ENCODE measurements at places on chromosomes 6 and 20.

GRCh38 chr20:63135411-63135810, 80.5 kb downstream of the YTHDF1 start:
- H3K4me3 ChIP-seq, result no peak overlapping the region
- H3K27ac ChIP-seq, result no peak overlapping the region
- no peak for DNase-seq

- no peak for DNase-seq
- no peaks in the 10 kb centered on the region for H3K4me1 ChIP-seq
- no peaks in the 10 kb centered on the region for H3K36me3 ChIP-seq
- H3K27ac ChIP-seq, result no peak overlapping the region
Observed at GRCh38 chr6:162821102-162821501, 93.3 kb downstream of the PACRG start.

GRCh38 chr6:113403966-113404595, 453.1 kb upstream of the MARCKS start:
- H3K27me3 ChIP-seq, result peaks cover 11% of the 10 kb centered on the region
- H3K4me1 ChIP-seq, result peaks cover under 1% of the 10 kb centered on the region
- DNase-seq, result no peak
- no peak overlapping the region for H3K27ac ChIP-seq

- no peak for DNase-seq
- no peaks in the 10 kb centered on the region for H3K4me1 ChIP-seq
- no peak overlapping the region for H3K27ac ChIP-seq
Observed at GRCh38 chr6:157725836-157726235, 97.2 kb upstream of the SNX9 start.

GRCh38 chr20:62023935-62024334, 41.7 kb downstream of the TAF4 start:
- H3K27me3 ChIP-seq, result no peaks in the 10 kb centered on the region
- H3K4me3 ChIP-seq, result no peak overlapping the region
- no peak for DNase-seq
- H3K36me3 ChIP-seq, result peaks cover 31% of the 10 kb centered on the region
- peaks cover 54% of the 10 kb centered on the region for H3K4me1 ChIP-seq

DNA sequence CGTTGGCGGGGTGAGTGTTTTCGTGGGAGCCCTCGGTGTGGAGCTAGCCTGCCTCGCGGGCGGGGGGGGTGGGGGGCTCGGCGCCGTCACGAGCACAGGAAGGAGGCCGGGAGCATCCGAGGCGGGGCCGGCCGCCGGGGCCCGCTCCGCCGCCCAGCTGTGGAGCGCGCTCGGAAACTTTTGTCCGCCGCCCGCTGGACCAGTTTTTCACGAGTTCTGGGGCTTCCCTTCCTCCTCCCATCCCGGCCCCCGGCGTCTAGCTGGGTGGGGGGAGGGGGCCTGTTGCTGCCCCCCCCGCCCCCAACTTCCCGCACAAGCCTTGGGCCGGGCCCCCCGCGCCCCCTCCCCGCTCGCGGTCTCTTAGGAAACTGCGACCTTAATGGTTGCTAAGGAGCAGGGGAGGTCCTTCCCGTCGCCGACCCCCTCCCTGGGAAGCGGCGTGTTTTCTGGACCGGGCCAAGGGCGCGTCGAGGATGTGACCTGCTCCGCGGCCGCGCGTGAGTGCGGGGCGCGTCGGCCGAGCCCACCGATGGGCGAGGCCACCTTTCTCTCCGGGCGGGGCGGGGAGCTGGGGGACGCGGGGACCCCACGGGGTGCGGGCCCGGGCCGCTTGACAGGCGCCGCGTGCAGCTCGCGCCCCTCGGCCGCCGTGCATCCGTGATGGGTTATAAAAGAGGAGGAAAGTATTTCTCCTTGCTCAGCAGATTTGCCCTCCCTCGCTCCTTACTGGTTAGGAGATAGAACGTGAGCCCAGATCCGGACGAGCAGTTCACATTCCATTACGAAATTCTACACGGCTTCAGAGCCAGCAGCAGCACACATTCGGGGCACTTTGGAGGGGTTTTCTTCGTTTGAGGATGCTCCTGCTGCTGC, 1.4 kb downstream of the RREB1 start:
- peak overlapping the region; percentile 96 for H3K4me3 ChIP-seq
- DNase-seq, result no peak
- peaks cover 7% of the 10 kb centered on the region for H3K36me3 ChIP-seq
- H3K4me1 ChIP-seq, result peaks cover 29% of the 10 kb centered on the region
- no peaks in the 10 kb centered on the region for H3K27me3 ChIP-seq
- peak overlapping the region; percentile 92 for H3K27ac ChIP-seq

DNA sequence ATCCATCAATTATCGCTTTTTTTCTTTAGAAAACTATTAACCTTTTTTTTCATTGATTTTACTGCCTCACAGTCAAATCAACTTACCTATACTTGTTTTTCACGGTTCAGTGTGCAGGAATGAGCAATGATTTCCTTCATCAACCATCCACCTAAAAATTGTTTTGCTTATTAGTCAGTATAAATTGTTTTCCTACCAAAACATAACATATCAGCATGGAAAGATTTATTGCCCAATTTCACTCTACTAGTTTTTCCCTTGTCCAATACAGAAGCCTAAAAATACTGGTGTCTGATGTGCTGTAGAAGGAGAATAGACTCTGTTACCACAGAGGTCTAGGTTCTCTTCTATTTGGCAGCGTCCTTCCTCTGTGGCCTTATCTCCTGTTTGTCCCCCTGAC, 558.2 kb upstream of the CITED2 start:
- H3K4me1 ChIP-seq, result no peaks in the 10 kb centered on the region
- H3K4me3 ChIP-seq, result no peak overlapping the region
- no peaks in the 10 kb centered on the region for H3K27me3 ChIP-seq
- no peak overlapping the region for H3K27ac ChIP-seq
- H3K36me3 ChIP-seq, result no peaks in the 10 kb centered on the region
- no peak for DNase-seq

DNA sequence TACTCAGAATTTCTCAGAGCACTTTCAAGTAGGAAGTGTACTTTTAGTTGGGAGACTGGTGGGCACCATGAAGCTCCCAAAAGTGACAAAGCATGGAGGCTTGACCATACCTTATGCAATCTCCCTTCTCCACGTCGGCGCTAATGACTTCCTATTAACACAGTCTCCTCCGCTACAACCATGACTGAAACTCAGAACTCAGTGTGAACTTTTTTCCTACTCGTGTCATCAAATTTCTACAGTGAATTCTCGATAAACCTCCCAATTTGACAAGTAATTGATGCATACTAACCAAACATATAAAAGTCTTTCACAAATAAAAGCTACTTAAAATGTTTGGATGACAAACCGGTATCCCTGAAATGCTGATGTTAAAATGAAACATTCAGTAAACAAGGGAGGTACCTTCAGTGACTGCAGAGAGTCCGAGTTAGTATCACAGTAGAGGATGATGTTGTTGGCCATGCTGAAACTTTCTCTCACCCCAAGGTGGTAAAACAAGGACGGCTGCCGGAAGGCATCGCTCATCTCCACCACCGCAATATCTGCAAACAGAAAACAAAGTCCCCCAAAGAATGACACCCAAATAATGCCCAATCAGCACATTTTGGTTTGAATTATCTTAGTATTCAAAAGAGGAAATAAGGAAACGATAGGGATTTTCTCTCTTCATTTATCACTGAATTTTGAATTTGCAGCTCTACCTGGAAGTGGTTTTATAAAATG, 72.1 kb downstream of the MAP3K5 start:
- peaks cover 70% of the 10 kb centered on the region for H3K4me1 ChIP-seq
- no peaks in the 10 kb centered on the region for H3K27me3 ChIP-seq
- H3K27ac ChIP-seq, result peak overlapping the region; percentile 60
- peak overlapping the region; percentile 67 for H3K4me3 ChIP-seq
- no peaks in the 10 kb centered on the region for H3K36me3 ChIP-seq
- no peak for DNase-seq

- H3K27ac ChIP-seq, result no peak overlapping the region
- peaks cover 8% of the 10 kb centered on the region for H3K4me1 ChIP-seq
- H3K27me3 ChIP-seq, result peaks cover 51% of the 10 kb centered on the region
- peaks cover 3% of the 10 kb centered on the region for H3K36me3 ChIP-seq
- H3K4me3 ChIP-seq, result no peak overlapping the region
- no peak for DNase-seq
Observed at GRCh38 chr6:19841181-19841580, 4.0 kb downstream of the ID4 start.

- peaks cover 5% of the 10 kb centered on the region for H3K27me3 ChIP-seq
- no peaks in the 10 kb centered on the region for H3K36me3 ChIP-seq
- H3K27ac ChIP-seq, result no peak overlapping the region
- no peak overlapping the region for H3K4me3 ChIP-seq
- no peaks in the 10 kb centered on the region for H3K4me1 ChIP-seq
Observed at GRCh38 chr20:19274412-19275015, 62.1 kb downstream of the SLC24A3 start.

DNA sequence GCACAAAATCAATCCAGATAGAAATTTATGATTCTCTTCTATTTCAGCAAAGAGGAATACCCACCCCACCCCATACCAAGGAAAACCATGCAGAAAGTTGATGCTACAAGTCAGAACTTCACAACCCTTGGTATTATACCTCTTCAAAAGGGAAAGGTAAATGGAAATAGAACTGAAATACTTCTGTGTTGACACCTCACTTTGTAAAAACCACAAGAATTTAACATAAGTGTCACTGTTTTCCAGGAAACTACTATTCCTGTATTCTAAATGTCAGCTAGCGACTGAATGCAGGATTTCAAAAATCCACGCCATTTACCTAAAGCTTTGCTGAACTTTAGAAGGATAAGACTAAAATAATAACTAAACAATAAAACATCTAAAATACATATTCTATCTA, 3.6 kb downstream of the CPNE1 start:
- DNase-seq, result no peak
- peak overlapping the region; percentile 65 for H3K27ac ChIP-seq
- peak overlapping the region; percentile 94 for H3K4me3 ChIP-seq
- H3K36me3 ChIP-seq, result peaks cover 38% of the 10 kb centered on the region
- H3K27me3 ChIP-seq, result no peaks in the 10 kb centered on the region

DNA sequence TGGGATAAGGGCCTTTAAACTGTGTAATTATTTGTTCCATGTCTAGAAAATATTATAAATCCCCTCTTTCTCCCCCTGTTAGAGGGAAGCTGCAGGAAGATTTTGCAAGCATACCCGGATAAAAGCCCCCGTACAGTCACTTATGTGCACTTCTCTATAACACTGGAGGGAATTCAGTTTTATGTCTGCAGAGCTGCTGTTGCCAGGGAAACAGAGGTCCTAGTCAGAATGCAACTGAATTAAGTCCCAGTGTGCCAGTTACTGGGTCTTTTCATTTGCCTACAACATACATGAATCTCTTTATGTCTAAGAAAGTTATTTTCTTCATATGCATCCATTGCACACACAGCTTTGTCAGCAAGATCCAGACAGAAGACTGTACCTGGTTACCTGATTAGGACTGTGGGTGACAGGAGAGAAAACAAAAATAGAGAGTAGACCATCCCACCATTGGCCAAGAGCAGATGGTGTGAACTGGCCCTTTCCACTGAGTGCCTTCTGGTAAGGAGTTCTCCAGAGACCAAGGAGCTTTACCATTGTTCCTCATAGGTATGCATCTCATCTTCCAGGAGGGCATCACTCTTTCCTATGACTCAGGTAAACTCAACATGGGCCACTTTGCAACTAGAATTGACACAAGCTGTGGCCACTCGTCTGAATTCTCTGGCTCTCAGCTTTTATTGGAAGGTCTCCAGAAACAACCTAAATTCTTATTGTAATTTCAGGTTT, 180.8 kb upstream of the PHACTR1 start:
- no peak overlapping the region for H3K4me3 ChIP-seq
- no peak overlapping the region for H3K27ac ChIP-seq
- H3K27me3 ChIP-seq, result peaks cover 19% of the 10 kb centered on the region
- DNase-seq, result no peak
- H3K4me1 ChIP-seq, result no peaks in the 10 kb centered on the region
- no peaks in the 10 kb centered on the region for H3K36me3 ChIP-seq

DNA sequence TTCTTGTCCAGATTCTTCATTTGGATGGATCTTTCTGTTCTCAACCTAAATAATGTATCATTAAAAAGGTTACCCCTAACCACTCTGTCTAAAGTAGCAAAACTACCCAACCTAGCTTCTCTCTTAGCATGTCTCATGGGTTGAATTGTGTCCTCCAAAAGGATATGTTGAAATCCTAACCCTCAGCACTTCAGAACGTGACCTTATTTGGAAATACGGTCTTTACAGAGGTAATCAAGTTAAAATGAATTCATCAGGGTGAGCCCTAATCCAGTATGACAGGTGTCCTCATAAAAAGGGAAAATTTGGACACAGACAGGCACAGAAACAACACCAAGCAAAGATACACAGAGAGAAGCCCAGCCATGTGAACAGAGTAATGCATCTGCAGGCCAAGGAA, 6.1 kb upstream of the FRK start:
- no peak overlapping the region for H3K4me3 ChIP-seq
- no peaks in the 10 kb centered on the region for H3K36me3 ChIP-seq
- H3K4me1 ChIP-seq, result no peaks in the 10 kb centered on the region
- peaks cover 25% of the 10 kb centered on the region for H3K27me3 ChIP-seq
- no peak for DNase-seq

DNA sequence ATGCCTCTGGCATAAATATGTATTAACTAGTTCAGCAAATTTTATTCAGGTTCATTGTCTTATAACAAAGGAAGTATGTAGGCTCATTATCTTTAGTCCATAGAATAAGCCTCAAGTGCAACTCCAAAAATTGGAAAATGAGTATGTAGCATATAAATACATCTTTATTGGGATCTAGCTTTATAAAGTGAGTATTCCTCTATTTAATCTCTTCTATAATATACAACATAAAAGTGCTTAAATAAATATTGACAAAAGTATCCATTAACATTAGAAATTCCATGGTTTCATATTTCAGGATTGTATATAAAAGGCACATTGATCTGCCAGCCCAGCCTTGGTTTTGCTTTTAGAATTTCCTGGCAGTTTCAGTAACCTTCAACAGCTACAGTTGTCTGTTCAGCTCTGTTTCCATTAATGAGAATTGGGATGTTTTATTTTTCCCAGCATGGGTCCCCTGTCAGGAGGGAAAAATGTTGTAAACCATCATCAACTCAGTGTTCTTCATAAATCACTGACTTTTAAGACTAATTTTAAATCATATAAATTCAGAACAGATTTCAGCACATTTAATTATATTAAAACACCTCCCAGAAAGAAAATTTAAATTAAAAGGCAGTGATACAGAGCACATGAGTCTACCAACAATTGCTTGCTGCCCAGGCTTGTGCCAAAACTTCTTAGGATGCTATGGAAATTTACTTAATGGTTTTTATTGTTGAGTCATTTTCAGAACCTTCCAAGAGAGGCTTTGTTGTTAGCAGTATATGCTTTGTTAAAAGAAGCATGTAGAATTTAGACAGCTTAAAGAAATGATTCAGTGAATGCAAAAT, 119.7 kb downstream of the ADGRG6 start:
- H3K27ac ChIP-seq, result no peak overlapping the region
- no peak overlapping the region for H3K4me3 ChIP-seq
- no peak for DNase-seq
- no peaks in the 10 kb centered on the region for H3K36me3 ChIP-seq

DNA sequence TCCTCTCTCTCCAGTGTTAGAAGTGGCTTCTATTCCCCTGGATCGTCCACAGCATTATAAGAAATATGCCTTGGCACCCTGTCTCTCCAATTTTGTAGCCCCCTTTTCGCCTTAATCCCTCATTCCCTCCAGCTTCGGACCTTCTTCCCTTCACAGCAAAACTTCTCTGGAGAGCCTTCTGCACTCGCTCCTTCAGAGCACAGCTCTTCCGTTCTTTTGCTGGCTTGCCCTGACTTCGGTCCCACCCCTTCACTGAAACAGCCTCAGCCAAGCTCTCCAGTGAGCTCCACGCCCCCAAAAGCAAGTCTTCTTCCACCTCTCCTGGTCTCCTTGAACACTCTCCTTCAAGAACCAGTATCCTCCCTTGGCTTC, 134.7 kb upstream of the RNF24 start:
- no peaks in the 10 kb centered on the region for H3K36me3 ChIP-seq
- H3K27ac ChIP-seq, result no peak overlapping the region
- no peak for DNase-seq
- H3K4me1 ChIP-seq, result peaks cover 29% of the 10 kb centered on the region
